ENCODE measurements at places on chromosomes 2 and 18.
A peak's percentile ranks its signal among the peaks of the same experiment; 100 is the strongest.

GRCh38 chr18:36627637-36628036, 201.2 kb downstream of the TPGS2 start:
- peak; percentile 49 for DNase-seq

- no peak for DNase-seq
Measured at GRCh38 chr2:28661589-28662001, 90.0 kb upstream of the PPP1CB start.

- DNase-seq = no peak
Measured at GRCh38 chr18:52903857-52904256, 563.9 kb downstream of the DCC start.

DNA sequence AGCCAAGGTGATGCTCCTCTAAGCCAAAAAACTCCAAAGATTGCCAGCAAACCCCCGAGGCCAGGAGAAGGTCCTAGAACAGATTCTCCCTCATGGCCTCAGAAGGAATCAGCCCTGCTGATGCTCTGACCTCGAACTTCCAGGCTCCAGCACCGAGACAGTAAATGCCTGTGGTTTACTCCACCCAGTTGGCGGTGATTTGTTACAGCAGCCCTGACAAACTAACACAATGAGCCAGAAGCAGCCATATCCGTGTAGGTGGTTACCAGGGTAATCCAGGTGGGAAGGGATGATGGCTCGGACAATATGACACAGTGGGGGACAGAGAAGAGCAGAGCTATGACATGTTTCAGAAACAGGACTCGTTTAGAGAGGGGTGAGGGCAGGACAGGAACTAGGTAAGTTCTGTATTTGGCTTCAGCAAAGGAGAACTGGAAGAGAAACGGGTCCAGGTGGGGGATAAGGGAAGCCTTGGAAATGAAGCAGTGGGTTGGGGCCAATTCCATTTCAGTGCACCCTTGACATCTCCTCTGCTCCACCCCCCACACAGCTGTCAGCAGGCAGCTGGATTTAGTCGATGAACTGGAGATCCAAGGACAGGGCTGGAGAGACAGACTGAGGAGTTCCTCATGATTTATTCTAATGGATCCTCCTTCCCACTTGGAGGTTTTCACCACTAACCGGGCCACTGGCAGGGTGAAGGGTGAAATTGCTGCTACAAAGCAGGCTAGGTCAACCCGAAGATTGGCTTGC, 179.7 kb upstream of the SH3BP4 start:
- DNase-seq = no peak

DNA sequence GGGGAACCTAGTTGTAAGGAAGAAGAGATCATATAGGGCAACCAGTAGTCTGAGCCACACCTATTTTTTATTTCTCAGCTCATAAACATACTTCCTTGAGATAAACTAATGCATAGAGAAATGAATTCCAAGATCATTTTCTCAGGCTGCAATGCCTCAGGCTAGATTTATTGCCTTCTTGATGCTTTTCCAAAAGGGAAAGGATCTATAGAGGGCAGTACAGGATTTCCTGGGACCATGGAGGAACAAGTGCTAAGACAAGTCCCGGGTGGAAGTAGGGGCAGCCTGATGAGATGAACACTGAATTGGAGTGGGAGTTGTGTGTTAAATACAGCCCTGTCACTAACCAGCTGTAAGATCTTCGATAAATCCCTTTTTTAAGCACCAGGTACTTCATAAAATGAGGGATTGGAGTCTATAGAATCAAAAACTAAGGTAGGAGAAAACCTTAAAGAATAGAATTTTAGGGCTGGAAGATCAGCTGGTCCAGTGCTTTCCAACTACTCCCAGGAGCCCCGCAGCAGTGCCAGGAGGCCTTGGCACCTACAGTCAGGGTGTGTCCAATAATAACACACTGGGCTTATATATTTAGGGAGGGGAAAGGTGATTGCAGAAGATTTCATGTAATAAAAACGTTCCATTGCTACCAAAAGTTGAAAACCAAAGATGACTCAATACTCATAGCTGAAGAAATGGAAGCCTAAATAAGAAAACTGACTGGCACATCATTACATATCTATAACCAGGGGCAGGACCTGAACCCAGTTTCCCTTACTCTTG, 58.1 kb downstream of the SERTAD2 start:
- DNase-seq = no peak

GRCh38 chr2:212911011-212911410, 240.4 kb downstream of the IKZF2 start:
- no peak for DNase-seq

- DNase-seq = no peak
Measured at GRCh38 chr2:68706637-68707036, 28.0 kb upstream of the ARHGAP25 start.
